GF-D8 (cell line): ENCODE measurements at places on chromosomes 7 and 10.

GRCh38 chr10:127040756-127041155 is 135.5 kb downstream of the DOCK1 start:
- DNase-seq = no peak

- no peak for DNase-seq
These were observed 2.8 kb upstream of the PUS7 start for GRCh38 chr7:105524840-105525239.

GRCh38 chr7:50155755-50156154 is 62.7 kb upstream of the ZPBP start:
- DNase-seq = no peak

DNA sequence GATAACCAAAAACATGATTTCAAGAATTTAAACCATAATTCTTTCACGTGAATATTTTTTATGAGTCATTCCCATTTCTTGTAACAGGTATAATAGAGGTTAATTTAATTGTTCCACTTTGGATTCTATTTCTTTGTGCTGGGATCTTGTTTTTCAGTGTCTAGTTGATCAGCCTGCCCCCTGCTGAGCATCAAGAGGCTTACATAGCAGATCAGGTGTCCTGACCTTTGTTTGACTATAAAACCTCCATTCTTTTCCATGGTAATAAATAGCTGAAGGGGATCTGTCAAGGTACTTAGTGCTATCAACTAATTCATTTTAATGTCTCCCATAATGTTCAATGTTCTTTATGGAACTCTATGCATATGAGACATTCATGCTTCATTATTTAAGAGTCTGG is 4.9 kb downstream of the COL17A1 start:
- no peak for DNase-seq

DNA sequence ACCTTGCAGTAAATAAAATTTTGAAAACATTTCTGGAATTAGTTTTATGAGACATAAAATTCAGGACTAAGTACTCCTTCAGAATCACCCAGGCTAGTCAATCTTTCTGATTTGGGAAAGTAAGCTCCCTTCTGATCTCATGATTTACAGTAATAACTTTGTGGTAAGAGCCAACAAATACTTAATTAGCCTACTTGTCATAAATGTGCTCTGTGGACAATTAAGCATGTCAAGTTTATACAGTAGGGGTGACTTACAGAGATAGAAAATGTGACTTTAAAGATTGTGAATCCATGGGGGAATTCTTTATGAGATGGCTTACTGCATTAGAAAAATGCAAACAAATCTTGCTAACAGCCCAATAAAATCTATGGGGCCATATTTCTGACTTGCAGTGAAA is 616.9 kb upstream of the GHITM start:
- no peak for DNase-seq

- DNase-seq = peak; percentile 2
These were observed 3.8 kb upstream of the ANTXRL start for GRCh38 chr10:46282842-46283574.

DNA sequence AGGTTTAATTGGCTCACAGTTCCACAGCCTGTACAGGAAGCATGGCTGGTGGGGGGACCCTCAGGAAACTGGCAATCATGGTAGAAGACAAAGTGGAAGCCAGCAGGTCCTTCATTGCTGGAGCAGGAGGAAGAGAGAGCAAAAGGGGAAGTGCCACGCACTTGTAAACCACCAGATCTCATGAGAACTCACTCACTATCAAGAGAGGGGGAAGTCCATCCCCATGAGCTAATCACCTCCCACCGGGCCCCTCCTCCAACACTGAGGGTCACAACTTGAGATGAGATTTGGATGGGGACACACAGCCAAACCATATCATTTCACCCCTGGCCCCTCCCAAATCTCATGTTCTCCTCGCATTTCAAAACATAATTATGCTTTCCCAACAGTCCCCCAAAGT is 171.9 kb upstream of the CACNA2D1 start:
- DNase-seq = peak; percentile 99

DNA sequence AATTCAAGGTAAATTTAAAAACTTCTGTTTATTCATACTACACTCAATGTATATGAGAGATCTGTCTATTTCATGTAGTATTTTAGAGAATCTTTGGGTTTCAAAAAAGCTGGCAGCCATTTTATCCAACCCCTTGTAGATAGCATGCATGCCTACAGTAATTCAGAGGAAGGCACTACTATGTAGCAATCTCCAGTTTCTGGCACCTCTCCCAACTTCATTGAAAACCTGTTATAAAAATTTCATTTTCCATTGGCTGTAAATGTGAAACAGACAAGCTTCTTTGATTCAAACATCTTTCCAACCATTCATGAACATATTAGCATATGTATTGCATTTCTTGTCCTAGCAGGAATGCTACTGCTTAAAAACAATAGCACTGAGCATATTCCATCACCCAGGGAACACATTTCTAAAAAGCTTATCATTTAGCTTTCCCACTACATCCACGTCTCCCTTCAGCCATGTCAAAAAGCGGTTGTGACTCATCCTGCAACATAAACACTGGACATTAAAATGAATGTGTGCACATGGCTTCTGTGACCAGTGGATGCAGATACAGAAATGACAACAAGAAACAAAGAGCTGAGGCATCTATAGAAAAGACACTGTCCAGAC is 330.4 kb upstream of the AOAH start:
- no peak for DNase-seq

- DNase-seq = no peak
These were observed 37.8 kb downstream of the OSBPL3 start for GRCh38 chr7:24942226-24942625.

DNA sequence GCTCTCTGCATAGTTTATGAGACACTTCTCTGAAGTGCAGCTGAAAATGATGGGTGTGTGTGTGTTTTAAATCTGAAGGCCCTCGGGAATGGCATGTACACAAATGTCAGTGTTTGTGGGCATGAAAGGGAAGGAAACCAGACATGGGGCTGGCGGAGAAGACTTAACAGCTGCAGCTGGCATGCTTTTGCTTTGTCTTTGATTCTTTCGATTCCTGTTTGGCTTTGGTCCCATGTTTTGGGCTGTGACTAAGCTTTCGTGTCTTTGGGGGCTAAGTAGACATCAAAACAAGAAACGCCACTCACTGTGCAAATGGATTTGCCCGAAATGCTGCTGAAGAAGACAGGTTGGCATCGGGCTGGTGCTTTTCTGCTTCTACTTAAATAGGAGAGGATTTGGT is 179.3 kb downstream of the PFKFB3 start:
- DNase-seq = no peak
